ENCODE measurements at places on chromosomes 1 and 21.

GRCh38 chr1:4115191-4115900 lies 215.3 kb upstream of the C1orf174 start:
- no peak for DNase-seq

DNA sequence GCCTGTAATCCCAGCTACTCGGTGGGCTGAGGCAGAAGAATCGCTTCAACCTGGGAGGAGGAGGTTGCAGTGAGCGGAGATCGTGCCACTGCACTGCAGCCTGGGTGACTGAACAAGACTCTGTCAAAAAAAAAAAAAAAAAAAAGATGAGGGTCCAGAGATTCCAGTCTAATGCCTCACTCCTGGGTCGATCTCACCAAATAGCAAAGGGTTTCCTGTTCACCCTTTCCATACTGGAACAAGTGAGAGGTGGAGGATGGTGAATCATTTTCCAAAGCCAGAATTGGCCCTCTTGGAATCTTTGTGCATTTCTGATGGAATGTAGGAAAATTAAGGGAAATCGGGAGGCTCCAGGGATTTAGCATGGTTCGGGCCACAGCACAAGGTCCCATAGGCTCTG lies 58.1 kb upstream of the ZNF648 start:
- DNase-seq, result no peak

DNA sequence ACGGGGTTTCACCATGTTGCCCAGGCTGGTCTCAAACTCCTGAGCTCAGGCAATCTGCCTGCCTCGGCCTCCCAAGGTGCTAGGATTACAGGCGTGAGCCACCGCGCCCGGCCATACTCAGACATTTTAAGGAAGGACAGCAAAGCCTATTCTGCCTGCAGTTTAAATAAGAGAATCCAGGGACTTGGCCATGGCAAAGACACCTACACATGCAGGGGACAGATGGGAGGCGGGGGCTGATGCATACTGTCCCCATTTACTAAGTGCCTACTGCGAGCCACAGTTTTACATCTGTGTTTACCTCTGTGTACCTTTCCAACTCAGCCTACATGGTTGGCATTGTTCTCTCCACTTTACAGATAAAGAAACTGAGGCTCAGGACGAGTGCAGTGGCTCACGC lies 25.4 kb downstream of the LDLRAD2 start:
- no peak for DNase-seq

DNA sequence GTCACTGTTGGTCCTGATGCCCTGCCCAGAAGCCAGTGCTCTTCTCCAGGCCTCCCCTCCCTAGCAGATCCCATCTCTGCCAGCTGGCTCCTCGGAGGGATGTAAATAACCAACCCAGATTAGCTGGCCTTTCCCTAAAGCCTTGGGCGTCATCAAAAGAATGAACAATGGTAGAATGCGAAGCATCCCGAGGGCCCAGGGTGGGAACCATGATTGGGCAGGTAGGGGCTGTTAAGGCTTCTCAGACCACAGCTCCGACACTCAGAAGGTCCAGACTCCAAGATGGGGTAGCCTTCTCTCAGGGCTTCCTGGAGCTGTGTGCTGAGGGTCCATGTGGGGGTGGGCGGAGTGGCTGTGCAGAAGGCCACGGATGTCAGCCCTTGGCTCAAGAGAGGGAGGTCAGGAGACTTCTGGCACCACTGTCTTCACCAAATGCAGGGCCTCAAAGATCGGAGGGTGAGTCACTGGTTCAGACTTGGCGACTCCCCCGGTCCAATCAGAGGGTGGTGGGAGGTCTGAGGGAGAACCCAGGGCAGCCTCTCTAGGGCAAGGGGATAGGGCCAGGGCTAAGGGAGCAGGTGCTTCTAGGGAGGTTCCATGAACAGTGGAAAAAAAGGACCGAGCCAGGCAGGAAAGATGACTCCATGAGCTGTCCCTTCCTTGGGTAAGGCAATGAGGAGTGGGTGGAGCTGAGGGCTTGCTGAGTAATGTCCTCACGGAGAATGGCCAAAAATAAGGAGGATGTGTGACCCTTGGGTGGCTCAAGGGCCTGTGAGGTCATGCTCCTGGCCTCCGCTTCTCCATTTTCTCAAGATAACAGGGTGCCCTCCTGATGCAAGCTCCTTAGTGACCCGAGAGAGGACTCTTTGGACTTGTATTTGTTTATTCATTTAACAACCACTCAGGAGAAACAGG lies 58.4 kb upstream of the EPS8L3 start:
- no peak for DNase-seq

- peak; percentile 38 for DNase-seq
Observed at GRCh38 chr1:98048244-98048643, 127.4 kb upstream of the DPYD start.

DNA sequence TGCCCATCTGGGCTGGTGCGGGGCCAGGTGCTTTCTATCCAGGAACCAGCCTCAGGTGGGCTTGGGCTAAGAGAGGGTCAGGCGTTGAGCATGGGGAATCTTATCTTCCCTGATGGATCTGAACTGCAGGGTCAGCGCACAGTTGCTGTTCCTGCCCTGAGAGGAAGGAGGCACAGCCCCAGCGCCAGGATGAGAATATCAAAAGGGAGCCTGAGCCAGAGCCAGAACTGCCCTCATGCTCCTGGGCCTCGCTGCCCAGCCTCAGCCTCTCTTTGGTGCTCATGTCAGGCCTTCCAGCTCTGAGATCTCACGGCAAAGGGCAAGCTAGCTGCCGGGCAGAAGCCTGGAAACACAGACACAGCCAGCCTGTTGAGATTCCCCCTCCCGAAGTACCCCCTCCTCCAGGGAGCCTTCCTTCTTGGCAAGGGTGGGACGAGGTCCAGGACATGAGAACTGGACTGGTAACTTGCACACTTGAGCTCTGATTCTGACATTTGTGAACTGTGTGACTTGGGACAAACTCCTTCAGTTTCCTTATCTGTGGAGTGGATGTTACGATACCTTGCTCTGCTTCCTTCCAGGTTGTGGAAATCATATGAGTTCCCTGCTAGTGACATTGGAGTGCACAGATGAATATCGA lies 1.2 kb upstream of the LAD1 start:
- no peak for DNase-seq

DNA sequence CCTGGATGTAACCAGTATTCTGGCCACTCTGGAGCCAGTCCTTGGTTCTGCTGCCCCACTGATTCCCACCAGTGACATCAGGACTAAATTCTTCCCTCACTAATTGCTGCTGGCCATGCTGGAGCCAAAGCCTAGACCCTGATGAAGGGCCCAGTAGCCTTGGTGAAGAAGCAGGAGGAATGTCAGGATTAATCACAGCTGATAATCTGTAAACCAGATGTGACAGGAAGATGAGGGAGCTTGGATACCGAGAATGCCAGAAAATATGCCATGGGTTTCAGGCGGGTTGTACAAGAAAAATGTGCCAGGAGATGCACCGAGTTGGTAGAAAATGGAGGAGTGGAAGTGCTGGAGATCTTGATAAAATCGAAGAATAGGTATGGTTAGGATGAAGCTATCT lies 119.0 kb upstream of the PPP2R5A start:
- DNase-seq, result no peak

DNA sequence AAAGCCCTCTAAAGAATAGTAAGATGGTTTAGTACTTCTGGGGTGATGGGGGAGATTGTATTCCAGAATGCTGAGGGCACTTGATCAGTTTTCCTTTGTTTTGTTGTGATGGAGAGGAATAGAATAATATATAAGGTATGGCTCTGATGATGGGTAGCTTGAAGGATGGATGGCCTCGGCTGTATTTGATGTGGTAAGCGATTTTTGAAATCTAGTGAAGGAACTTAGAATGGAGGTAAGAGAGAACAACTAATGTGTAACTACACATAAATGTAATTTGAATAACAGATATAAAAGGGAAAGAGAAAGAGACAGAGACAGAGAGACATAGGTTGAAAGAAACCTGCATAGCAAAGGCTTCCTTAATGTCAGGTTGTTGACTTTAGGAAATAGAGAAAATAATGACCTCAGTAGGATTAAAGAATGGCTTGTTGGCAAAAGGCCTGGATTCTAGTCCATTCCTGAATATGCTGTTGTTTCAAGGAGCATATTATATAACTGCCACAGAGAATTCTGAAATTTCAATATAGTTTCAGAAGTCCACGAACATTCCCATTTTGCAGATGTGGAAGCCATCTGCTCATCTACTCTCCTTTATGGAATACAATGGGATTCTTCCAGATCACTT lies 58.7 kb downstream of the NIBAN1 start:
- no peak for DNase-seq

GRCh38 chr1:202068596-202068995 lies 54.1 kb upstream of the GPR37L1 start:
- DNase-seq, result no peak

- no peak for DNase-seq
Observed at GRCh38 chr1:64981601-64982533, 15.5 kb upstream of the JAK1 start.

DNA sequence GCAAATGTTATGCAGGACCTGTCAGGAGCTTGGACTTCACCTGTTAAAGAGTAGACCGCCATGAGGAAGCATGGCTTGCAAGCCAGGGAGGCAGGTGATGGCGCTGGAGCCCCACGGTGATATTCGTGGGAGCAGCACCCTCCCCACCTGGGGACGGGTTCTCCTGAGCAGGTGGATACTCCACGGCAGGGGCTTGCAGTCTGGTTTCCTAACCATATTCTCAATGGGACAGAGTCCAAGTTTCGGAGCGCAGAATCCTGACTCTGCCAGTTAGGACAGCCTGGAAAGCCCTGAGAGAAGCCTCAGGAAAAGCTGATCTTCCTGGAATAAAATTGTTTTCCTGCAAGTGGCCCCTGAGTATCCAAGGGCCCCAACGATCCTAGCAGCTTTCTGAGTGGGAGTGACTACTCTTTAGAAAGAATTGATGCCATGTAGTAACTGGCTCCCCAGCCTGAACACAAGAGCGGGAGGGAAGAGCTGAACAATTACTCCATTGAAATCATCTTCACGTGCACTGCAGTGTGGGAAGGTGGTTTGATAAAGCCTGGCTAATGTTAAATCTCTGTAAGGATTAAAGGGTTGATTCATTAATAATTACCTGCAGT lies 146.3 kb upstream of the RAB4A start:
- no peak for DNase-seq

- DNase-seq, result no peak
Observed at GRCh38 chr1:26360807-26361604, 7.1 kb upstream of the CRYBG2 start.

- DNase-seq, result no peak
Observed at GRCh38 chr1:21307210-21307609, 16.9 kb upstream of the ECE1 start.

DNA sequence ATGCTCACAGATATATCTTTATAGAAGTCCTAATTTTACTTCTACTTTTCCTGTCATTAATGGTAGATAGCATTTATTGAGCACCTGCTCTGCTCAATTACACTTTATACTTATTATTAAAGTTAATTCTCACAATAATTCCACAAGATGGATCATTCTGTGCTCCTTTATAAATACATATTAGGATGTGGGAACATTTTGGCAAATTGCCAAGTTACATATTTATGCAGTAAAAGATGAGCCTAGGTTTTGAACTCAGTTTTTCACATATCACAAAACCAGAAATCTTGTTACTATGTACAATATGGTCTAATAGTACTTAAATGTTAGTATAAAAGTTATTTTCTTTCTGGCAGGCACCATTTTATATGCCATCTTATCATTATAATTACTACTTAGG lies 895.0 kb upstream of the B3GALT2 start:
- DNase-seq, result no peak

DNA sequence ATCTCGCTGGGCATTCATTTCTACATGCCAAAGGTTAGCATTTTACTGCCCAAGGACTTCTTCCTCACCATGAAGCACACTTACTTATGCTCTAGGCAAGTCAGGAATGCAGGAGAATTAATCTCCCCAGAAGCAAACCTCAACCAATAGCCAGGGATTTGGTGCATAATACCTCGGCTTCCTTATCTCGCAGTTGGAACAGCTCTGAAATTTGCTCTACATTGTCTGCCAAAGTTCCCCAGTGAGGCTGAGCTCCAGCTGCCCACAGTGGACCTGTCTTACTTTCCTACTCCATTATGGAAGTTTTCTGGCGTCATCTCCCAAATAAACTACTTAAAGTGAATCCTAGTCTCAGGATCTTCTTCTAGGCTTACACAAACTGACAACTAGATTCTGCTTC lies 57.6 kb upstream of the PPM1J start:
- no peak for DNase-seq

- no peak for DNase-seq
Observed at GRCh38 chr1:43731867-43732531, 24.7 kb downstream of the ST3GAL3 start.

DNA sequence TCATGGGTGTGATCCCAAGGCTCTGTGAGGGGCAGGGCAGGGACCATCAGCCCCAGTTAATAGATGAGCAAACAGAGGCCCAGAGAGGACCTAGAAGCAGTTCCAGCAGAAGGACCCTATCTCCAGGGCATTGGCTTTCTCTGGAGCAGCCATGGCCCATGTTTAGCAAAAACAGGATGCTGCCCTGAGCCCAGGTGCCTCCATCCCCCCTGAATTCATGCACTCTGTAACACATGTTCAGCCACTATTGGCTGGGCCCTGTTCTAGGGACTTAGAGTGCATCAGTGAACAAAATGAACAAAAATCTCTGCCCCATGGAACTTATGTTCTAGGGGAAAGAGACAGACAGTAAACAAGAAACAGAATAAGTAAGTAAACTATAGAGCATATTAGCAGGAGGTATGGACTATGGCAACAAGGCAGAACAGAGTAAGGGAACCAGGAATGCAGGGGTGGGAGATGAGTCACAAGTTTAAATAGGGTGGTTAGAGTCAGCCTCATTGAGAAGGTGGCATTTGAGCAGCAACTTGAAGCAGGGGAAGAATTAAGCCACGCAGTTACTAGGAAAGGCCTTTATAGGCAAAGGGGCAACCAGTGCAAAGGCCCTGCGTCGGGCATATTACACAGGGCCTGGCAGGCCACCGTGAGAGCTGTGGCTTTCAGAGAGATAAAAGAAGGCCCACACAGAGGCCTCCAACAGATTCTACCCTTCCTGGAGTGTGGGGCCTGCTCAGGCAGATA lies 185.9 kb upstream of the EDN2 start:
- DNase-seq, result no peak

DNA sequence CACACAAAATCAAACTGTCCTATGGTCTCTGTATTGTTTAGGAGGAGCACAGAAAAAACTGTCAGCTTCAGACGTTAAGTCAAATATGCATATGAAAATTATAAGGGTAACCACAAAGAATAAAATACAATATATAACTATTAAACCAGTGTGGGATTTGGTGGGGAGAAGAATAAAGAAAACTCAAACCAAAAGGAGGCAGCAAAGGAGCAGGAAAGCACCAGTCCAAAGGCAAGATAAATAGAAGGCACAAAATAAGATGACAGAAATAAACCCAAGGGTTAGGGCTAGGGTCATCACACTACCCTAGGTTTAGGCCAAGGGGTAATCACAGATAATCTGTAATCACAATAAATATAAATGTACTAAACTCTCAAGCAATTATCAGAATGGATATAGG lies 32.8 kb downstream of the DLGAP3 start:
- DNase-seq, result no peak

GRCh38 chr1:119139857-119140176 lies 636 bp downstream of the WARS2 start:
- no peak for DNase-seq

- no peak for DNase-seq
Observed at GRCh38 chr1:183580281-183580682, 10.0 kb downstream of the NCF2 start.

- DNase-seq, result no peak
Observed at GRCh38 chr1:16612332-16613172, 812 bp downstream of the NBPF1 start.

GRCh38 chr1:22114083-22115012 lies 28.5 kb downstream of the WNT4 start:
- DNase-seq, result no peak
